Posterior vena cava (tissue), 2 donors: ENCODE measurements at places on chromosomes 1 and 21. TPM values are rescaled to one million over a fixed set of nuclear protein-coding genes. Genes with fewer than 3 reads are reported as not detected.

Gene L1TD1
- total RNA-seq = 0.09 TPM

Gene TAS1R1
- total RNA-seq = not detected

Gene ADAMTS5
- 20.4 TPM for total RNA-seq

Gene PTTG1IP
- total RNA-seq = 246 TPM

Gene MAGI3
- 12.2 TPM for total RNA-seq

Gene MX2
- 20.4 TPM for total RNA-seq

Gene CD101
- total RNA-seq = 2.6 TPM

Gene CATSPERE
- total RNA-seq = 1.5 TPM

Gene HRNR
- 0.05 TPM for total RNA-seq

Gene TRIM17
- total RNA-seq = 1.9 TPM

Gene CFHR3
- 0.38 TPM for total RNA-seq

Gene DCDC2B
- total RNA-seq = not detected

Gene S100A3
- total RNA-seq = 4.1 TPM

Gene HSD11B1
- 14.8 TPM for total RNA-seq

Gene LEFTY1
- total RNA-seq = 0.28 TPM

Gene GREM2
- 4.9 TPM for total RNA-seq

Gene C21orf91
- 11.8 TPM for total RNA-seq

Gene GPR89B
- total RNA-seq = 11.3 TPM

Gene DNAJC6
- 3.5 TPM for total RNA-seq

Gene HPCAL4
- 0.09 TPM for total RNA-seq
